ENCODE measurements at places on chromosomes 1 and 21. TPM values are rescaled to one million over a fixed set of nuclear protein-coding genes. Genes with fewer than 3 reads are reported as not detected.

- no peak for DNase-seq
These were observed 385.5 kb downstream of the SMYD3 start for GRCh38 chr1:246121533-246121932.

DNA sequence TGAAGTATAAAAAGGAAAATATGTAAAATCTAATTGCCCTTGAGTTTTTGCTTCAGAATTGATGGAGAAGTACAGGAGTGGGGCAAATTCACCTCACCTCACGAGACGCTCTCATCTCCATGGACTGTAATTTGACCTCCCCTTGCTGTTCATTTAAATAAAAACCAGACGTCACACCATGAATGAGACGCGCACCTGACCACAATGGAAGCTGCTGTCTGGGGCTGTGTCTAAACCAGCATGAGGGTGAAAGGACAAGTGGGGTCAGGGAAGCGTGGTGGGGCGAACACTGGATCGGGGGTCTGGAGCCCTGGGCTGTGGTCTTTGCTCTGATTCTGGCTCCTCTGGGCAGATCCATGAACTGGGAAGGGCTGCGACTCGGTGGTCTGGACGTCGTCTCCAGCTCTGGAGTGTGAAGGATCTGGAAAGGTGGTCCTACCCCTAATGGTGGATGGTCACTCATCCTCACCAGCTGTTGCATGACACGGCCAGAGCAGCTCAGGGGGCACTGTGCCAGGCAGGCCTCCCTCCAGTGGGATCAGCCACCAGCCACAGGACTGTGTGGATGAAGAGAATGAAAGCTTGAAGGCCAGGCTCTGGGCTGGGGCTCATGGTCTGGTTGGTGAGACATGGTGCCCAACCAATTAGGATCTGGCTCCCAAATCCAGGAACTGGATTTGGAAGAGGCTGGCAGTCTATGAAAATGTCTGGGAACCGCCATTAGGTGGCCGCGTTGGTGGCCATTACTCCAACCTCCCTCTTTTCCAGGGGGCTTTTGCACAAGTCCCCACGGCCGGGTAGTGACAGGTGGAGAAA, 728.6 kb downstream of the PTPRU start:
- DNase-seq = no peak

The S100A3 gene
- 10.8 TPM for total RNA-seq

DNA sequence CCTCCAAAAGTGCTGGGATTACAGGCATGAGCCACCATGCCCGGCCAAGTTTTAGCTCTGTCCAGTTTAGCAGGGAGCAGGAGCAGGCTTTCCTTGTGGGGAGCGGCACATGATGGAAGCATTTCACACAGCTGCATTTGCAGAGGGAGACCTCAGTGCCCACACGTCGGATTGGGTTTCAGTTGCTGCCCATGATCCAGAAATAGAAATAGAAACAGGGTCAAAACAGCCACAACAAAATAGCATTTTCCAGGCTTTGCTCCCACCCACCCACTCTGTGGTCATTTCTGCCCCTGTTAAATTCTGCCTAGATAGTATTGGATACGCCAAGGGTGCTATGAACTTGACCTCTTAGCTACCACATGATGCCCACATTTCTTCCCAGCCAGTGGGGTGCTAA, 128.4 kb downstream of the CNIH3 start:
- DNase-seq = peak; percentile 98

The PTPN7 gene
- total RNA-seq = not detected

DNA sequence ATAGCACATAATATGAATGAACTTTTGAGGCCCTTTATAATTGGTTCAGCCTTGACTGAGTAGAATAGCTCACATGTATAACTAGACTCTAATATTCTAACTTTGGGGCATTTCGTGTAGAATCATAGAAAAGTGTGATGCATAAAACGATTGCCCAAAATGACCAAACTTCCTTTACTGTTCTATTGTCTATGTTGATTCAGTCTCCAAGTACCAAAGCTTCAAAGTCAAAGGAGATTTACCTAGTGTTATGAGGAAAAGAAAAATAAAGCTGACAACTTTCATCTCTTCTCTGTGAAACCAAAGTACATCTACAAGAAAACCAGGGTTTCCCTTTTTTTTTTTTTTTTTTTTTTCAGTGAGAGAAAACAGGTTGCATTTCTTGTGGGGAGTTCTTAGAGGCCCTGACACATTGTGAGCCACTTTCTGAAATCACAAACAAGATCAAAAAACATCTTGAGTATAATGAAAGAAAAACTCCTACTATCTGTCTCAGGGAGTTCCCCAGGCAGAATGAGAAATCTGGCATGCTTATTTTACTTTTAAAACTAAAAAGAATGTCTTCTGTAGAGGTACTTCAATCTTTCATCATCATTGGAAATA, 183.4 kb downstream of the TNFSF18 start:
- DNase-seq = no peak

GRCh38 chr1:168112673-168113305, 23.9 kb downstream of the GPR161 start:
- peak; percentile 55 for DNase-seq

DNA sequence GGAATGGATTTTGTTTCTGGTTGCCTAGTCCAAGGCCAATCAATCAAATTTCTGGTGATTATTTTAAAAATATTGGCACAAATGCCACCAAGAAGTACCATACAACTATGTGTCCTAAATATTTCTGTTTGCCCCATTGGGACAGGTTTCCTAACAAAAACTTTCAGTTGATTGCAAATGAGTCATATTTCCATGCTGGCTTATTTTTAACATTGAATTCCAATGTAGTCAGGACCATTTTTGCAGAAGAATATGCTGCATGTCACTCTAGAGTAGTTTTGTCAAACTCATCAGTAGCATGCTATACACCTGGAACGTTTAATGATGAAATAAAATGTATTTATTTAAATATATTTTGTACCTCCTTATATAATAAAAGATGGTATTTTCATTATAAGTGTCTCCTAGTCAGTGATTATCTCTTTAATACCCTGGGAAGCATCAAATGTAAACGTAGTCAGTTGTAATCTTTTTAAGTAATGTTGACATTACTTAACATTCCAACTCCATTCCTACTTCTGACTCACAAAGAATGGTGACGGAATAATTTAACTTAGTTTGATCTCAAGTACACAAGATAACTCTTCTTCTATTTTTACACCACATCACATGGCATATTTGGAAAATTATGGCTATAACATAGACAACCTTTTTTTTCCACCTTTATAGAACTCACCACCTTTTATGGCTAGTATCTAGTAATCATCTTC, 39.0 kb upstream of the USH2A start:
- DNase-seq = no peak

The RSPH1 gene
- not detected for total RNA-seq

The FHAD1 gene
- 6.8 TPM for total RNA-seq

The INAVA gene
- 0.24 TPM for total RNA-seq

GRCh38 chr1:230622151-230622550, 20.1 kb upstream of the COG2 start:
- peak; percentile 84 for DNase-seq

The ARMH1 gene
- total RNA-seq = 13.9 TPM

The TMEM82 gene
- not detected for total RNA-seq

DNA sequence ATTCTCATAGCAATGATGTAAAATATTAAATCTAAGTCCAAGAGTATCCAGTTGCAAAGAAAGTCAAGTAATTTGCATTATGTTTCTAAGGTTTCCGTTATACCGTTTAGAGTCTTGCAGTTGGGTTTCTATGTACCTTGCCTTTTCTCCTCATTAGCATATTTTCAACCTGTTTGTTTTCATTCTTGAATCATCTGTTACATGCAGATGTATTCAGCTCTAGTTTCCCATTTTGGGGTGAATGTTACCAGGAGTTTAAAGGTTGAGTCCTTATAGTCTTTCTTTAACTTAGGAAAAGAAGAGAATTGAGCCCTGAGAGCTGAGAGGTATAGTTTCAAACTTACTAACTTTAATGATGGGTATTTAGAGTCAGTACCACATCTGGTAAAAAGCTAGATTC, 139.9 kb downstream of the NFIA start:
- DNase-seq = no peak

GRCh38 chr1:92755541-92756461, 29.1 kb downstream of the EVI5 start:
- DNase-seq = no peak

The TSHB gene
- total RNA-seq = not detected

DNA sequence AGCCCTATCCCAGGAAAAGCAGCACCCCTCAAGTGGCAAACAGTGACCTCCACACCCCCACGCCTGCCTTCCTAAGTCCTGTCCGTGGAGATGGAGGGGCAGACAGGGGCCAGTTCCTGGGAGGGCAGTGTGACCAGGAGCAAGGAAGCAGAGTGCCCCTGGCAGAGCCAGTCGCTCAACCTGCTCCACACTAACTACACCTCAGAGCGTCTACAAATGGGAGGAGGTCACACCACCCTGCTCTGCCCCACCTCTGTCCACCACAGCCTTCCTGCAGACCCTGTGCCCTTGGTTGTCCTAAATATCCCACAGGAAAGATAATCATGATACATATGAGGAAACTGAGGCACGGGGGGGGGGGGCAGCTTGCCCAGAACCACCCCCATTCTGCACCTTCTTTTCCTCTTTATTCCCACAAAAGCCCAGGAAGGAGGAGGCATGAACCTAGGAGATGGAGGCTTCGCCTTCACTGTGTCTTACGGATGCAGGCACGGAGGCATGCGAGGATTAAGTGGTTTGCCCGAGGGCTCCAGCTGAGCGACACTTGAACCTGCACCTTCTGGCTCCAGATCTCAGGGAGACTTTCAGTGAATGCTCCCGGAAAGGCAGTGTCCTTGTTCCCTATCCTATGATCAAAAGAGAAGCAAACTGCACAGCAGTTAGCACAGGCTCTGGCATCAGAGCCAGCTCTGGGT, 42.7 kb upstream of the SELENON start:
- DNase-seq = no peak

GRCh38 chr21:33412832-33413519, 9.8 kb downstream of the IFNGR2 start:
- DNase-seq = no peak

DNA sequence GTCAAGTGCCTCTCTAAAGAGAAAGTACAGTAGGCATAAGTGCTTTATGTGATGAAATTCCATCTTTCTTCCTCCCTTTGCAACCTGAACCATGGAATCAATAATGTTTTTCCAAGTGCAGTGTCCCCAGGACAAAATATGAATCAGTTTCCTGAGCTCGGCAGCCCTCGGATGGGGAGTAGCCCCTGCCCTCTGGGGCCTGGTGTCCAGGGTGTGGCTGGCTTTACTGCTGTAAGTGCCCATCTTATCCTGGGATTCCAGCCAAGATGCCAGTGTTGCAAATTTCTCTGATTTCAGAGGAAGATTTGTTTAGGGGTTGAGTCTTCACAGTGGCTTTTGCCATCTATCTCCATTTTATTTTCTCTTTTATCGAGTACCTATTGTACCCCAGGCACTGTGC, 40.5 kb upstream of the SRP9 start:
- peak; percentile 40 for DNase-seq

GRCh38 chr1:24584171-24584647, 28.3 kb downstream of the NCMAP start:
- peak; percentile 37 for DNase-seq

The FMO4 gene
- 3.1 TPM for total RNA-seq

The RGS5 gene
- total RNA-seq = 3.7 TPM

DNA sequence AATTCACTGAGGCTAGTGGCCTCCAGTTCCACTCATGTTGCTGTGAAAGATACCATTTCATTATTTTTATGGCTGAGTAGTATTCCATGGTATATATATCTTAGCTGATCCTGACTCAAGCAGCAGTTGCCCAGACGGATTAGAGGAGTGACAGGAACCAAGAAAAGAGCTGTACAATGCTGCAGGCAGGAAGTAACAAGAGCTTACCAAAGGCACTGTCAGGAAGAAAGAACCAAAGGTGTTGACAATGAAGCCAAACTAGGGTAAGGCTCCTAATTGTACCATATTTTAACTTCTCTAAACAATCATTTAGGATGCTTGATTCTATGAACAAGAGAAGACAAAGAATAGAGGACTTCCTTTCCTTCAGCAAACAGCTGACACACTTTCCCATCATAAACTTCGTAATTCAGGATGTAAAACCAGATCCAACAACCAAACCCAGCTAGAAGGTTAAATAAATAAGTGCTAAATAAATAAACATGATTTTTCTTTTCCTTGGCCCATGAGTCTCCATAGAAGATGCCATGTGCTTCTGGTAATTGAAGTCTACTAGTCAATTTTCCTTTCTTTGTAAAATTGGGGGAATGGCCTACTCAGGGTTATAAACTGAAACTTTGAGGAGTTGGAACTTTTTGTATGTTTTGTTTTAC, 248.2 kb upstream of the SGIP1 start:
- DNase-seq = no peak

GRCh38 chr1:24190983-24191461, 3.9 kb upstream of the IFNLR1 start:
- DNase-seq = peak; percentile 98

- peak; percentile 5 for DNase-seq
These were observed 42.9 kb upstream of the CD53 start for GRCh38 chr1:110829955-110830553.

GRCh38 chr1:206102292-206102936, 14.8 kb downstream of the AVPR1B start:
- DNase-seq = no peak

- DNase-seq = no peak
These were observed 70.0 kb upstream of the ZNF644 start for GRCh38 chr1:91091812-91092211.

DNA sequence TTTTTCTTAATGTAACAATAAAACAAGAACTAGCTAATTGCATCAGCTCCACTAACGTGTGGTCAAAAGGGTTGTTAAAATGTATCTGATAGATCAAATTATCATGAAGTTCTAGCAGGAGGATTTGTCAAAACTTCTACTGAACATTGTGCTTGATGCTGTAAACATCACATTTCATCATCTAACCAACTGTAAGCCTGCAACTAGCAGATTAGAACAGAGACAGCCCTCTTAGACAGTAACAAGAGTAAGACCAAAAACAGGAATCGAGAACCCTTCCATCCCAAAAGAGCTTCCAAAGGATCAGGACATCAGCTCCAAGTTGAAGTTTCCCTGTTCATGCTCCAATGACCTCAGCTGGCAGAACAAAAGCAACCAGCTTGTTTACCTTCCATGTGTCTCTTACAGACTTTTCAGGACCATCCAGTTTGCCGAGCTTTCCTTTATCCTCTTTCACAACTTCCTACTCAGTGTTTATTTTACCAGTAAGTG, 44.6 kb downstream of the NIBAN1 start:
- no peak for DNase-seq

The PTAFR gene
- total RNA-seq = not detected

- peak; percentile 72 for DNase-seq
These were observed 12.0 kb downstream of the UBE2Q1 start for GRCh38 chr1:154546264-154547063.

The KLF17 gene
- total RNA-seq = not detected

The MAN1C1 gene
- 8.8 TPM for total RNA-seq

DNA sequence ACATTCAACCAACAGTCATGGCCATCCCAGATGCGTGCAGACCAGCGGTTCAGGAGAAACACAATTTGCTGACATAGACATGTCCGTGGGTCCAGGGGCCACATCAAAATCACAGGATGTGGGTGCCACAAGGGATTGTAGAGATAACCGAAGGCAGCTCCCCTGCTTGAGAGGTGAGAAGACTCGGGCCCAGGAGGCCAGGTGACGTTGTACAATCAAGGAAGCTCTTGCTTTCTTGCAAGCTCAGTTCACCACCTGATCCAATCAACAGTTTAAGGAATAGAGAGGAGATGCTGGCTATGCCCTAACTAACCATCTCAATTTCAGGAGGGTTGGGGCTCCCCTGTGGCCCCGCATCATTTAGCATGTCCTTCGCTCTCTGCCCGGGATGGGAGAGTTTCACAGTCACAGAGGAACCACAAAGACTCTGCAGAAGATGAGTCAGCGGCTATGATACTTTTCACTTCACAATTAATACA, 19.5 kb downstream of the UBASH3A start:
- DNase-seq = no peak
